Stimulated activated CD4-positive, alpha-beta T cell treated with anti-CD3 and anti-CD28 coated beads, TNF-alpha, amount 100 ng/mL, for 24 hours (primary cell): ENCODE measurements at places on chromosomes 11 and 22.

- no peak for DNase-seq
Observed at GRCh38 chr11:74269161-74269811, 42.2 kb downstream of the P4HA3 start.

DNA sequence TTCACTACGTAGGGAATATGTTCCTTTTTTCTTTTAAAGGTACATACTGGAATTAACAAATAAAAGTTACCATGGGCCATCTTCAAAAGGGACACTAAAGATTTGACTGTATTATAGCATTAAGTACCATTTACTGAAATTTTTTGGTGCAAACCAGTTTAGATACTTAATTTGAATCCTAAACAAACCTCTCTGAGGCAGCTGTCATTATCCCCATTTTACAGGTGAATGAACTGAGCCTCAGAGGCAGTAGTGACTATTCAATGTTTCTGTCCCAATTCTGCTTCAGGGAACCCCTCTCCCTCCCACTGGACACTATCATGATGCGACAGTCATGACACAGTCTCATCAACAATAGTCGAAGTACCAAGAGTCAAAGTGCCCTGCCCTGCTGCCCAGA is 76.2 kb upstream of the PHF21A start:
- DNase-seq: no peak

GRCh38 chr11:10914050-10914449 is 56.2 kb upstream of the ZBED5 start:
- no peak for DNase-seq

GRCh38 chr22:32660292-32660691 is 141.2 kb upstream of the TIMP3 start:
- DNase-seq: no peak

GRCh38 chr11:101523193-101523592 is 60.6 kb downstream of the TRPC6 start:
- DNase-seq: no peak

DNA sequence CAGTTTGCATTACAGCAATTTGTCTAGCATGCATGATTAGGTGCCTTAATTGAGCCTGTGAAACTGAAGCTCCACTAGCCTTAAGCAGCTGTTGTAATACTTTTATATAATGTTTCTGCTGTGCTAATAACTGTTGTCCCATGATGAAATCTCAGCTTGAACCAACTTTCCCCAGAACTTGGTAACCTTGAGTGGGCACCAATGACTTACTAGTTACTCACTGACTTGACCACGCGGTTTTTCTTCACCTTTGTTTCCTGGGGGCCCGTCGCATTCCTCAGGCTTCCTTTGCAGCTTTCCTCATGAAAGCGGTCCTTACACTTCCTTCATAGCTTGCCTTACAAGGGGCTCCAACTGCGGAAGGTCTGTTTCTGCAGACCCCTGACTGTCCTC is 11.2 kb upstream of the GLYATL1 start:
- DNase-seq: no peak

DNA sequence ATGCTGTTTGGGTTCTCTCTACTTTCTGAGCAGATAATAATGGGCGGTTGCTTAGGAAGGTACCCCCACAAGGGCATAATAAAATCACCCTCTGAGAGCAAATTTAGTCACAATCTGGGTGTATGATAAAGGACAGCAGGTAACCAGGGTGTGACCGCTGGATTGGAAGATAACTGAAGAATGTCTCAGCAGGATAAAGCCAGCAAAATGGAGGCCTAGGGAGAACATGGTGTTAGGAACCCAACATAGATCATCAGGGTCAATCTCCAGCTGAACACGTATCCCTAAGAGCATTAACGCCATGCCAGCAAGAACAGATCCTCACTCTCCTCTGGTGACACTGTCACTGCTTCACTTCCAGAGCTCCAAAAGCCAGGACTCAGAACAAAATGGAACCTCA is 64.5 kb upstream of the SCUBE2 start:
- DNase-seq: no peak

DNA sequence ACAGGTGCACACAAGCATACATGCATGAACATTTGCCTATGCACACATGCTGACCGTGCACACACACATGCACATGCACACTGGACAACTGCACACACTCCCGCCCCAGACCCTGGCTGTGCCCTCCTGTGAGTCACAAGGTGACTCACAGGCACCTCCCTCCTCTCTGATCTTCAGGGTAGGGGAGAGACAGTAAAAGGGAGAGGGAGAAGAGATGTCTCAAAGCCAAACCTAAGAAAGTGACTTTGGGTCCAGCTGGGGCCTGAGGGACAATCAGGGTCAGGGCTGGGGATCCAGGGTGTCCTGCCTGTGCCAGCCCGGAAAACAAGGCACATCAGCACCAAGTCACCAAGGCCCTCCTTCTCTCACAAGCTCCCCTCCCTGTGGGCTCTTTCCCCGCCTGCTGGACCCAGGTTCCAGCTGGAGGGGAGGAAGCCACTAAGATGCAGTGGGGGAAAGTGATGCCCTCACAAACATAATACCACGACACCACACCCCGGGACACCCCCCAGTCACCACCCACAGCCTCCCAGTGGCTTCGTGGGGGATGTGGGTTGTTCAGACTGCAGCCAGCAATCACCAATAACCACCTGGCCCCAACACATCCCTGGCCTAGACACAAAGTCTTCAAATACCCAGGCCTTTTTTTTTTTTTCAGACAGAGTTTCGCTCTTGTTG is 39.3 kb downstream of the PDGFB start:
- DNase-seq: peak; percentile 7

GRCh38 chr11:36672815-36673450 is 74.9 kb upstream of the RAG2 start:
- no peak for DNase-seq

GRCh38 chr11:76448506-76448905 is 3.7 kb downstream of the EMSY start:
- no peak for DNase-seq

- no peak for DNase-seq
Observed at GRCh38 chr22:43928468-43928867, 4.9 kb downstream of the PNPLA3 start.

- no peak for DNase-seq
Observed at GRCh38 chr11:20536784-20537183, 62.6 kb upstream of the SLC6A5 start.

DNA sequence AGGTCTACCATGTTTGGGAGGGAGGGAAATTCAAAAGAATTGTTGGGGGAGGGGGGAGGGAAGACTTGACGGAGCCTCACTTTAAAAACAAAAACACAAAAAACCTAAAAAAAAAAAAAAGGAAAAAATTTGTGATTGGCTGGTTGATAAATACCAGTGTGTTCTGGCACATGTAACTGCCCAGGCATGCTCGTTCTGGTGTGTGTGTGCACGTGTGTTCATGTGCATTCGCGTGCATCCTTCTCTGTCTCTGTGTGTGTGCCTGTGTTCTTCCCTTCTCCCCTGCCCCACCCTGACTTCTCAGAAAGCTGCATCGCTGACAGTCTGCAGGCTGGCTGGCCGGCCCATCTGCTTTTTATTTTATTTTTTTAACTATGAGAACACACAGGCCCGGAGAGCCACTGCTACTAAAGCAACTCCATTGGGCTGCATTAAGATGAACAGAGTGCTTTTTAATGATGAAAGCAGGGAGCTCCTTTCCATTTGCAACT is 22.6 kb upstream of the ADSL start:
- DNase-seq: no peak

- DNase-seq: no peak
Observed at GRCh38 chr11:70933981-70934583, 318.3 kb downstream of the SHANK2 start.

GRCh38 chr11:90722552-90723190 is 499.8 kb upstream of the CHORDC1 start:
- DNase-seq: no peak

DNA sequence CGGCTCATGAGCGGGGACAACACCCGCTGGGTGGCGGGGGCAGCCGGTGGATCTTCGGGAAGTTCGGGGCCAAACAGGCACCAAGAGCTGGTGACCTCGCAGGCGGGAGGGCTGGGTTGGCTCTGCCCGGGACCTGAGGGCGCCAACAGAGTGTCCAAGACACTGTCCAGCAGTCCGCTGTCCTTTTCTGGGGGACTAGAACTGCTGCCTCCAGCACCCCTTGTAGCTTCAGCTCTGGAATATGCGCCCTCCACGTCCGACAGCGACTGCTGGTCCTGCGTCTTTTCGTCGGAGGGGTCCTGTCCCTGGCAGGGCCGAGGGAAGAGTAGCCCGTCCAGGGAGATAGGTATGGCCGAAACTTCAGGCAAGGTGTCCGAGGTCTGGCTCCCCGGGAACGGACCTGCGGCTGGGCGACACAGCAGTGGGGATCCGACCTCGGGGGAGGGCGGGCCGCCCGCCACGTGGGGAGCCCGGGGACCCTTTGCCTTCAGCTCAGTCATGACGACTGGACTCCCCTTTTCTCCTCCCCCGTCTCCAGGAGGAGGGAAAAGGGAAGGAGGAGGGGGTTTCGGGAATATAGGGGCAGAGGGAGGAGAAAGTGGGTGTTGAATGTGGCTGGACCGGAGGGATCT is 926 bp downstream of the PGR start:
- no peak for DNase-seq

- DNase-seq: no peak
Observed at GRCh38 chr11:79942646-79943045, 501.8 kb upstream of the TENM4 start.

GRCh38 chr11:110134110-110134509 is 40.9 kb downstream of the ZC3H12C start:
- DNase-seq: no peak

- no peak for DNase-seq
Observed at GRCh38 chr11:83725728-83726127, 439.6 kb upstream of the CCDC90B start.

DNA sequence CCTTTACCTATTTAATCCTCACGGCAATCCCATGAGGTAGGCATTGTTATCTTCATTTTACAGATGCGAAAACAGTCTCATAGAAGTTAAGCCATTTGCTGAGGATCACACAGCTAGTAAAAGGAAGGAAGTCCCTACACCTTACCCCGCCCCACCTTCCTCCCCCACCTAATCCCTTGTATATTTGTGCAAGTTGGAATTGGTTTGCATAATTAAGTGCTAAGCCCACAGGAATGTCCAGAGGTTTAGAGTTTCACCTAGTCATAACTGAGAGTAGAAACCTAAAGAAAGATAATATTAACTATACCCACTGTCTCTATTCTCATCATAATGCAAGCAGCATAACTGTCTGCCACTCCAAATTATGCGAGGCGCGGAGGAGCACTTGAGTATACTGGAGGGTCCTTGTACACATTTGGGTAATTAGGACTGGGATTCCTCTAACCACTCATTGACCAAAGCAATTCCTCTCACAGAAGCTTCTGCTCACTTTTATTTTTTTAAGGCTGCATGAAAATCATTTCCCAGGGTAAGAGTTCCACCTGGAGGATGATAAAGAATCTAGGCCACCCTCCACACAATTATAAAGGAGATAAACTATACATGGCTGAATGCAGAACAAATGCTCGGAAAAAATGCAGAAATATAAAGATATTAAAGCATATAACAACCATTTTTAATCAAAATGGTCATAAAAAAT is 199.9 kb downstream of the FAM181B start:
- DNase-seq: no peak

DNA sequence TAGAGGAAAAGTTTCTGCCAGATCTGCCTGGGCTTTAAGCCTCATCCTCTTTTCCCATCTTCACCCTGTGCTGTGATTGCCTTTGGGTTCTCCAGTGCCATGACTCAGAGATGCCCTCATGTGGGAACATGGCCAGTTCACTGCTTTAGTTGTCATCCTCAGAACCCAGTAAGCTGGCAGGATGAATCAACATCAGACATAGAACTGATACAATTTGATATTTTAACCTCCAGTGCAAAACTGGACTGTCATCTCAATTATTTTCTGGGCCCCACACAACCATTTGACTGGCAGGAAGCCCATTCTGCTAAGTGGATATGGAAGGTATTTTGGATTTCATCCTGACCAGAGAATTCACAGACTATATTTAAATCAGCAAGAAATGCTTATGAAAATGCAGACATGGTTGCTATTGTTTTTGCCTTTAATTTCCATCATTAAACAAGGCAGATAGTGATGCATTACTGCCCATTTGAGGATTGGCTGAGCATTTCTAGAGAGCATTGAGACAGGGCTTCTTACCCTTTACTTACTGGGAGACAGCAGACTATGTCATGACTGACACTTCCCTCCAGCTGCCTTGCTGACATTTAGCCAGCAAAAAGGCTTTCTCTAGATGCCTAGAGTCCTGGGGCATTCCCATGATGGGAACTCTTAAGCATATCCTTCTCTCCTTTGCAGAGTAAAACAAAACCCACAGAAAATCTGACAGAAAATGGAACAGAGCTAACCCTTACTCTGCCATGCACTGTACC is 327.1 kb upstream of the MTNR1B start:
- no peak for DNase-seq

- DNase-seq: peak; percentile 60
Observed at GRCh38 chr22:22235558-22235957, 9.0 kb upstream of the VPREB1 start.

DNA sequence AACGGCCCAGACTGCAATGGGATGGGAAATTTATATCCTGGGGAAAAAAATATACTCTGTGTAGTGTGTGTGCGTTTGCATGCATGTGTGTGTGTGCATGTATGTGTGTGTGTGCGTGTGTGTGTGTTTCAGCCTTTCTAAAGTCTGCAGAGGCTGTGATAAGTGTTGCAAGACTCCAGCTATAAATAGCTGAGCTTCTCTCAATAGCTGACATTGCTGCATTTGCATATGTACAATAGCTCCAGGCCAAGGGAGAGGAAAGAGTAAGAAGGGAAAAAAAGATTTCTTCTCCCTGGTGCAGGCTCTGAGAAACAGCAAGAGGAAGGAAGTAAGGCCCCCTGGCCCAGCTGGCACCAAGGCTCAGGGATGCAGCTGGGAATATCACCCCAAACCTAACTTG is 483.0 kb downstream of the MN1 start:
- DNase-seq: no peak

- DNase-seq: no peak
Observed at GRCh38 chr11:2780850-2781407, 81.1 kb upstream of the KCNQ1OT1 start.

DNA sequence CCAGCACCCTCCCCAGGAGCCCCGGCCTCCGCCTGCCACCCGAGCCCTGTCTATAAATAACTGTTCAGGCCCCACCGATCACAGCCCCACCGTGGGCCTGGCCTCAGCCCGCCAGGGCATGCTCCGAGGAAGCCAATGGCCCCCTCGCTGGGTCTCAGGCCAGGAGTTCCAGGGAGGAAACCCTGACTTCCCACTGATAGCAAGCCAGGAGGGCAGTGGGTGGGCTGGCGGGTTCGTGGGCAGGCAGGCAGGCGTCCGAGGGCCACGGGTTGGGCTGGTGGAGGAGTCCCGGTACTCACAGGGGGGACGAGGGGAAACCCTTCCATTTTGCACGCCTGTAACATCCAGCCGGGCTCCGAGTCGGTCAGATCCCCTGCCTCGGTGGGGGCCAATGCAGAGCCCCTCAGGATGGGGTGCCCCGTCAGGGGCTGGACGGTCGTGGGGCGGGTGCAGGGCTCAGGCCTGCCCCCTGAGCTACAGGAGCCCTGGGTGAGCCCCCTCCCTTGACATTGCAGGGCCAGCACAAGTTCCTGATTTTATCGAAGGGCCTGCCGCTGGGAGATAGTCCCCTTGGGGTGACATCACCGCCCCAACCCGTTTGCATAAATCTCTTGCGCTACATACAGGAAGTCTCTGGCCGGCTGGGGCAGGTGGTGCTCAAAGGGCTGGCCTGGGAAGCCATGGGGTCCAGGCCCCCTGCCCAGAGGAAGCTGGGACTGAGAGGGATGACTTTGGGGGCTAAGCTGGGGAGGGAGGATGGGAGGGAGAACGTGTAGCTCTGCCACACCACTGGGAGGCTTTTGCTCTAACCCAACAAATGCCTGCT is at the start of gene SPI1:
Gene SPI1 (minus strand): TSS at position 538 of the 826 bp plus-strand sequence. CDS start 194 bp downstream, at position 344.
- no peak for DNase-seq
